ENCODE measurements at places on chromosomes 1 and 21.

GRCh38 chr1:33364565-33364918 lies 43.6 kb upstream of the A3GALT2 start:
- DNase-seq = no peak

DNA sequence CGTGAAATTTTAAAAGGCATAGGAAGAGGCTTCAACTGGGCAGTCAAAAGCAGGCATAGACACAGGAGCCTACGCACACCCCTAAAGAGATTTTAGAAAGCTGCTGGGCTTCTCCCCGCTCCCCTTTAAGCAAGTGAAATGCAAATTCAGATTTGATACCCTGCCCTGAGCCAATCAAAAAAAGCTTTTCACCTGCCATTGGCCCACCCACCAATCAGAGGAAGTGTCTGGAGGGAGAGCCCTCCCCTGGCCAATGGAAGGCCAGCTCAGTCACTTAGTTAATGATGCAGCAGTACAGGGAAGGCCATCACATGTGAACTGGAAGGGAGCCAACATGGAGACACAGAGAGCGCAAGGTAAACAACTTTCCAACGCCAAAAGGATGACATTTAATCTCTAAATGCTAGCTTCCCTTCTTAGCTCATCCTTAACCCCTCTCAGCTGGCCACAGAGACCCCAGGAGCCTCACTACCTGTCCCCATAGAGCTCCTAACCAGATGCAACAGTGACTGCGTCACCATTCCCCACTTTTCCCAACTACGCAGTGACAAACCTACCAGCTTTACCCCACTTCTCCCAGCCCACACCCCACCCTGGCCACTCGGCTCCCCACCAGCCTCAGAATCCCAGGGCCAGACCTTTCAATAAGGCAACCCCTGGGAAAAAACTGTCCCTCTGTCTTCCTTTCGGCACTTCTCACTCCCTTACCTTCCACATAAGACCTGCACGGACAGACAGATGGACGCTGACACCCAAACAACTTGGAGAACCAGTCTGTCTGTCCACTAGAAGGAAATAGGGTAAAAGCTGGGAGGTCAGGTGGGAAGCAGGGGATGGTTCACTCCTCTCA lies 71.0 kb downstream of the CD46 start:
- DNase-seq = no peak

- no peak for DNase-seq
These were observed 134.2 kb downstream of the EDEM3 start for GRCh38 chr1:184620469-184620868.

DNA sequence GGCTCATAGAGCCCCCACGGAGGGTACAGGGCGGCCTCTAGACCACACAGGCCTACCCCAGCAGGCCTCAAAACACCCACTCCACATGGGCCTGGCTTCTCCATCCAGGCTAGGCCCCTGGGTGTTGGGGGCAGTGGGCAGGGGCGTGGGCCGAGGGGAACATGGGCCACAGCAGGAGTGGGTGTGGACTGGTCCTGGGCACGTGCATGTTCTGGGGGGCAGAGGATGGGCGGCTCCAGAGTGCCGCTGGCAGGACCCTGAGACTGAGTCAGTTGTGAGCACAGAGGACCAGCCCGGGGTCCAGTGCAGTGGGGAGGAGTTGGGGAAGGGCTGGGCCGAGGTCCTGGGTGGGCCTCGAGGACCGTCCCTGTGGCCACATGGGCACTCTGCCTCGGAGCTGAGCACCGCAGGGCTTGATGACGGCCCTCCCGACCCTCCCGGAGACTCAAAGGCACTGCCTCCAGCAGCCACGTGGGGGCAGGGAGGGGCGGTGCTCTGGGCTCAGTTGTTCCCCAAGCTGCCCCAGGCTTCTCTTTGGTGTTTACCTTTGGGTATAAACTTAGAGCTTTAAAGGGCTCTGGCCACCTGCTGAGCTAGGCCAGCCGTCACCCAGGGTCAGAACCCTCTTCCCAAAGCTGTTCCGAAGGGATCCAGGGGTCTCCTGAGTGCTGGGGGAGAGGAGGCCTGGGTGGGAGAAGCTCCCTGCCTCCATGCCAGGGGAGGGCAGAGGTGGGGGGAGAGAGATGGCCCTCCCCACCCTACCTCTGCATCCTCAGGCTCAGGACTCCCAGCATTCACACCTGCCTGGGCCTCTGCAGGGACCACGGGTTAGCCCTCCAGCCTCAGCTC lies 79.9 kb downstream of the MORN1 start:
- no peak for DNase-seq

GRCh38 chr1:151130987-151131586 lies 15.3 kb downstream of the SEMA6C start:
- DNase-seq = peak; percentile 52

GRCh38 chr1:19374083-19374801 lies 62.1 kb downstream of the SLC66A1 start:
- no peak for DNase-seq

DNA sequence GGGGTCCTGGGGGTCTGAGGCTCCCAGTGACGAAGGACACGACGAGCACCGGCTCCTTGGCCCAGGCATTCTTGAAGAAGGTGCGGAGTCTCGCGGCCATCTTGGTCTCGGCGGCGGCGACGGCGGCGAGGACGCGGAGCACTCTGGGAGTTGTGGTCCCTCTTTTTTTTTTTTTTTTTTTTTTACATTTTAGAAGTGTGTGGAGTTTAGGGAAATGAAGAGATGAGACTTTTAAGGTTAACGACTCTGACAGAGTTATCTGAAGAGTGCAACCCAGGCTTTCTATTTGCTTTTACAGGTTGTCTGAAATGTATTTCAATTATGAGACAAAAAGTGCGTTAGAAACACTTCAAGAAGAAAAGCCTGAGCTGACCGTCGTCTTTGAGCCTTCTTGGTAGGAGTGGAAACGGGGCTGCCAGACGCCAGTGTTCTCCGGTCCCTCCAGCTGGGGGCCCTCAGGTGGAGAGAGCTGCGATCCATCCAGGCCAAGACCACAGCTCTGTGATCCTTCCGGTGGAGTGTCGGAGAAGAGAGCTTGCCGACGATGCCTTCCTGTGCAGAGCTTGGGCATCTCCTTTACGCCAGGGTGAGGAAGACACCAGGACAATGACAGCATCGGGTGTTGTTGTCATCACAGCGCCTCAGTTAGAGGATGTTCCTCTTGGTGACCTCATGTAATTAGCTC lies 9.7 kb downstream of the OR2B11 start:
- no peak for DNase-seq

GRCh38 chr1:214505134-214505533 lies 46.3 kb downstream of the PTPN14 start:
- no peak for DNase-seq

- DNase-seq = no peak
These were observed 85.2 kb downstream of the HLCS start for GRCh38 chr21:36881228-36881627.
